ENCODE measurements at places on chromosomes 3 and 15. TPM values are rescaled to one million over a fixed set of nuclear protein-coding genes. Genes with fewer than 3 reads are reported as not detected.

- no peak for DNase-seq
Observed at GRCh38 chr15:80974914-80975313, 14.7 kb downstream of the MESD start.

GRCh38 chr3:45167011-45167911 is 21.1 kb upstream of the CDCP1 start:
- peak; percentile 47 for DNase-seq

DNA sequence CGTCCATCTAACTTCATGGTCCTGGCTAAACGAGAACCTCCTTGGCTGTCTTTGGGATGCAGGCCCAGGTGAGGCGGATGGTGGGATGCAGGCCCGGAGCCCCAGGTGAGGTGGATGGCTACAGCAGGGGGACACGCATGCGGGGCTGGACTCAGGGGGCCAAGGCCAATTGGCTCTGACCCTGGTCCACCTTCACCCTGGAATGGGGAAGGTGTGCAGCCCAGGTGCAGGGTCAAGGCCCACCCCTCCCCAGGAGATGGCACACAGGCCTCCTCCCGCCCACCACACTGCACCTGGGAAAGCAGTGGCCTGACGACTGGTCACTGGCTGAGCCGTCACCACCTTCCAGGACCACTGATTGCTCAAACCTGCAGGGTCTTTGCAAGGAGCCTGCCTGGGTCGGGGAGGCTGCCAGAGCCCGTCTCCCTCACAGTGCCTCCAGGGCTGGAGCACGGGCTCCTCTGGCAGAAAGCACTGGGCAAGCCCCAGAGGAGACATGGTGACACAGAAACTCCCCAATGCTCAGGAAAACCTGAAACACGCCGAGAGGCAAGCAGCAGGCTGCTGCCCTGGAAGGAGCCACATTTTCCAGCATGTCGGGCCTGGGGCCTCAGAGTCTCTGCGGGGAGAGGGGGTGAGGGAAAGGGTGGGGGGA is 159.6 kb downstream of the LRRK1 start:
- DNase-seq = no peak

DNA sequence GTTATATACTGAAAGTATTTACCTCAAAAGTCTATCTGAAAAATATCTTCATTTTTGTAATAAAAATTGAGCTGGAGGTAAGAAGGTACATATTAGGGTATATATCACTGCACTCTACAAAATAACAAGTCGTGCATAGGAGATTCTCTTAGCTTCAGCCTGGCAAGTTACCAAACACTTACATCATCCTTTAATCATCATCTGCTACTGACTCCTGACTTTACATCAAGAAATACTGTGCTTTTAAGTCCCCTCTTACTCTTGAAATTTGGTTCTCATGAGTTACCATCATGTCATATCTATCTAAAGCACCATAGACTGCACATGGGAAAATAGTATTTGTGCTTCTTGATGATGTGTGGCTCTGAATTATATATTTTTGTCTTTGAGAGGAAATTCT is 50.8 kb downstream of the LYSMD4 start:
- no peak for DNase-seq

GRCh38 chr3:178421069-178421468 is 115.2 kb upstream of the KCNMB2 start:
- DNase-seq = no peak

DNA sequence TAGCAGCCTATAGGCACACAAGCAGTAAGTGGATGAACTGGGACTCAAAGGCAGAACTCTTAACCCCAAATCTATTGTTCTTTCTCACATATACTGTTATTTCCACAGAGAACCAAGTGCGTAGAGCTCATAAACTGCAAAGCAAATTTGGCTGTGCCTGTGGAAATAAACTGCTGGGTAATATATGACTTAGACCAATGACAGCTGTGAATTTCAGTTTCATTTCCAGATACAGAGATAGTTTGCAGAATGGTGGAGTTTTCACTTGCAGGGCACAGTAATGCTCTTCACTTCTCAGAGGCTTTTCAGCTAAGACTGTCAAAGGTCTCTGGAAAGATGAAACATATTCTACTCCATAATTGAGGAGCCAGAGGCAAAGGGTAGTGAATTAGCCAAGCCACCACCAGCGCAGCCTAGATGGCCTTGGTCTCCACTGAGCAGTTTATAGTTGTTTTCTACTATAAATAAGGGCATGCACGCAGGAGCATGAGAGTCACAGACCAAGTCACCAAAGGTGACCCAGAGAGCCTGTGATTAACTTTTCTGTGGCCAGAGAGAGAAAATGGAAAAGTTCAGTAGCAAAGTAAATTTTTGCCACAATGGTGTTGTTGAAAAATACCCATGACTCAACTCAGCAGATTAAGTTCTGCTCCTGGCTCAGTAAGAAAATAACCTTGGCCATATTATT is 180.7 kb upstream of the GRM7 start:
- no peak for DNase-seq

DNA sequence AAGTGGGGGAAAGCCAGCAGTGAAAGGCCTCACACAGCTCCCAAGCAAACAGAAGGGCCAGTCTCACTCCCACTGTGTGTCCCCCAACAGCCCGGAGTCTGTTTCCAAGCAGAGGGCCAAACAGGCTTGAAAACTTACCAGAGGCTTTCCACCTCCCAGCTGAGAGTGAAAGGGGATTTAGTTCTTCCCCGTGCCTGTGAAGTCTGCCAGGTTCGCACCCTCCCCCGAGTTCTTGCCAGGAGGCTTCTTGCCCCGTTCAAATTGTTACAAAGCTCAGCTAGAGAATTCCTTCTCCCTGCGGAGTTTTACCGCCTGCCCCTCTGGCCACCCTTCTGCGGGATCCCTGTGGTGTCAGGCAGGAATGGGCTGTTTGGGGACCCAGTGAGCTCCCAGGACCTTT is 68.0 kb upstream of the WNT7A start:
- DNase-seq = no peak

DNA sequence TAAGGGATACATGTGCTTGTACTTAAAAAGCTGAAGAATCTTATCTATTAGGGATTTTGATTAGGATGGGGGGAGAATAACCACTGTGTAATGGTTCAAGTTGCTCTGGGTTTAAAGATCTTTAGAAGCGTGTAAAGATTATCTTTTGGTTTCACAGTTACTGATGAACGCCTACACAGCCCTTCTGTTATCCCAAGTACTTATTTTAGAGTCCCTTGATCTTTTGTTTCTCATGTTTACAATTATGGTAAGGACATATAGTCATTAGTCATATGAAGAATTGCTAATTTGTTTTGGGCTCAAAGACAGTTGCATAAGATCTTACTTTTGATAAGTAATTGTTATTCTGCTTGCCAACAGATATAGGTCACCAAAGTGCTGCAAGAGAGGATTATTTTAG is 160.1 kb downstream of the PLCL2 start:
- no peak for DNase-seq

DNA sequence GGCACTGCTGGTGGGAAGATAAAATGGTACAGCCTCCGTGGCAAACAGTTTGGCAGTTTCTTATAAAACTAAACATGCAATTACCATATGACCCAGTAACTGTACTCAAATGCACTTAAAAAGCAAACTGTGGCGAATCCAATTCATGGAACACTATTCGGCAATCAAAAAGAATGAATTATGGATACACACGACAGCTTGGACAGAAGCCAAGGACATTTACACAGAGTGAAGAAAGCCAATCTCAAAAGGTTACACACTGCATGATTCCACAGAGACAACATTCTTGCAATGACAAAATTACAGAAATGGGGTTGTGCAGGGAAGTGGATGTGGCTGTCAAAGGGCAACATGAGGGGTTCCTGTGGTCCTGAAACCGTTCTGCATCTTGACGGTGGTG is 122.1 kb upstream of the IQSEC1 start:
- no peak for DNase-seq

DNA sequence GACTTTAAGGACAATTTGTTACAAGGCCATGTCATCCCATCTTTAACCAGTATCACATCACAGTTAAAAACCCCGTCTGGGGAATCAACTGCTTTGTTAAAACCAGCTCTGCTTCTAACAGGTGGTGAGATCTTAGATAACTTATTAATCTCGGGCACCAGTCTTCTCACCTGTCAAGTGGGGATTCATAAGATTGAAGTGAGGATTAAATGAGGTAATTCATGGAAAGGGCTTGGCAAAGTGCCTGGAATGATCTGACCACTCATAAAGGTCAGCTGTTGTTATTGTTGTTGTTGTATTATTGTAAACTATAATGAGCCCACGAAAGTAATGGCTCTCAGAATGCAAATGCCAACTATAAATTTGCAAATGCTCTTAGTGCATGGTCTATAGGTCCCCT is 30.1 kb upstream of the SLC24A5 start:
- DNase-seq = no peak

DNA sequence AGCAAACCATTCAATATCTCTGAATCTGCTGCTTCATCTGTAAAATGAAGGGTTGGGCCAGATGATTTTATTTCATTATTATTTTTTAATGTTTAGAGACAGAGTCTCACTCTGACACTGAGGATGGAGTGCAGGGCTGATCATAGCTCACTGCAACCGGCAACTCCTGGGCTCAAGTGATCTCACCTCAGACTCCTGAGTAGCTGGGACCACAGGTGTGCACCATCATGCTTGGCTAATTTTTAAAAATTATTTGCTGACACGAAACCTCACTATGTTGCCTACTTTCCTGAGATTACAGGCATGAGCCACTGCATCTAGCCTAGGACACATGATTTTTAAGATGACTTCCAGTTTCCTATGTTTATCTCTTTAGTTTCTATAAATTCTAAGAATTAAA is 105.8 kb downstream of the P3H2 start:
- no peak for DNase-seq

GRCh38 chr3:184910664-184911063 is 98.7 kb downstream of the VPS8 start:
- DNase-seq = no peak

GRCh38 chr3:52121813-52122212 is 32.4 kb downstream of the POC1A start:
- no peak for DNase-seq

- no peak for DNase-seq
Observed at GRCh38 chr15:94335616-94336015, 104.3 kb downstream of the MCTP2 start.

DNA sequence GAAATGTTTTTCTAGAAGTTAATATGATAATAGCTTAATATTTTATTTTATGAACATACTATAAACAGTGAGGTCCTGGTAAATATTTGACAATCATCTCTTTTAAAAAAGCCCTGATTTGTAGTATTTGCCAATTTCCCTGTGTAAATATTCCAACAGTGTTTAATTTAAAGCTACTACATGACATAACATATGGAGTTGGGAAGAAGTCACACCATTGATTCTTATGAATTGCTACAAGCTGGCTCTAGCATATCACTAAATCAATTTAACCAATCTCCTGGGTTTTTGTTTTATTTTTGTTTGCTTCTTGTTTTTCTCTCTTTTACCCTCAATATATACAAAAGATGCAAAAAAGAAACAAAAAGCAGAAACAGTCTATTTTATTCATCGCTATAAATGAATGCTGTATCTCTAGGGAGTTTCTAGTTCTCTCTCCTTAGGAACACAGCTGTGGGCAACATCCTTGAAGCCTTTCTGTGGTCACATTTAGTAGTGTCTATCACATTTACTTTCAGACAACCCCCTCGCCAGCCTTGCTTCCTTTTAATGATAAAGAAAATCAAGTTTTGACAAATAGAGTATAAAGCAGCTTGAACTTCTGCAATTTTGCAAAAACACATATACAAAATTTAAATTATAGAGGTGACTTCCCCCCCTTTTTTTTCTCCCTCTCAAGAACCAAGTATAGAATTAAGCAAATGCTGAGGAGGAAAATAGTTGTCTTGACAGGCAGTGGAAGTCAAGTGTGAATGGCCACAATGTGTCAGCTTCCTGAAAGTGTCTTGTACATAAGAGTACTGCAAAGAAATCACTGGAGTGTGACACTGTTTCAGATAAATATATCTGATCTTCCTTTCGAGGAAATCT is 21.4 kb downstream of the CCR1 start:
- no peak for DNase-seq

DNA sequence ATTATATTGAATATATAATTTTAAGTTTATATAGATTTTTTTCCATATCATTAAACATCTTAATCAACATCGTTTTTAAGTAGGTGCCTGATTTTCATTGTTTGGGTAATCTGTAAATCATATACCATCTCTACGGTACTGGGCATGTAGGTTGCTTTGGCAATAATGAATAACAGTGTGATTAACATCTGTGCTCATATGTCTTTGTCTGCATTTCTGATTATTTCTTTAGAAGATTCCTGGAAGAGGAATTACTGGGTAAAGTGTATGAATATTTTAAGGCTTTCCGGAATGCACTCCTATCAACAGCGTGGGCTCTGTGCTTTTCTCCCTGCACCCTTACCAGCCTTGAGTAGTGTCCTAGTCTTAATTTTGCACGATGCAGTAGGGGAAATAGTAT is 119.8 kb upstream of the LIPC start:
- DNase-seq = no peak

CKMT1A gene
- total RNA-seq = not detected

PCSK6 gene
- total RNA-seq = 0.95 TPM

TMCC1 gene
- 18.6 TPM for total RNA-seq

BFSP2 gene
- total RNA-seq = not detected

STXBP5L gene
- total RNA-seq = not detected

MITF gene
- total RNA-seq = 0.38 TPM

TCAIM gene
- 13.6 TPM for total RNA-seq

EPHA6 gene
- total RNA-seq = not detected

ADIPOQ gene
- not detected for total RNA-seq

GNB4 gene
- total RNA-seq = 1.5 TPM

Measured in CD8-positive, alpha-beta memory T cell (primary cell).